ENCODE measurements at places on chromosomes 7 and 10.

DNA sequence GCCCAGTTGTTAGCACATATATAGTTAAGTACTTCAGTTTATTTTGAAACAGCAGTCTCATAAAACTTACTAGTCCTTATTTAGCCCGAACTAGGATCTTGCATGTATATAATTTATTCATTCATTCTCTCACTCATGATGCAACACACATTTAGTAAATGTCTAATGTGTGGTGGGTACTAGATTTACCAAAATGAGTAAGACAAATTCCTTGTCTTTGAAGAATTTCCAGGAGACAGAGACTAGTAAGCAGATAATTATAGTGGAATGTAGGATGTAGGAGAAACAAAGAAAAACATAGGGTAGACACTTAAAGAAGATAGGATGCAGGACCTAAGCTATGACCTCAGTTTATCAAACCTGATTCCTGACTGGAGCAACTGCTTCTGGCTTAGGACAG, 120.2 kb upstream of the AMPH start:
- no peak for DNase-seq

GRCh38 chr10:4066581-4067390, 281.8 kb upstream of the KLF6 start:
- no peak for DNase-seq

DNA sequence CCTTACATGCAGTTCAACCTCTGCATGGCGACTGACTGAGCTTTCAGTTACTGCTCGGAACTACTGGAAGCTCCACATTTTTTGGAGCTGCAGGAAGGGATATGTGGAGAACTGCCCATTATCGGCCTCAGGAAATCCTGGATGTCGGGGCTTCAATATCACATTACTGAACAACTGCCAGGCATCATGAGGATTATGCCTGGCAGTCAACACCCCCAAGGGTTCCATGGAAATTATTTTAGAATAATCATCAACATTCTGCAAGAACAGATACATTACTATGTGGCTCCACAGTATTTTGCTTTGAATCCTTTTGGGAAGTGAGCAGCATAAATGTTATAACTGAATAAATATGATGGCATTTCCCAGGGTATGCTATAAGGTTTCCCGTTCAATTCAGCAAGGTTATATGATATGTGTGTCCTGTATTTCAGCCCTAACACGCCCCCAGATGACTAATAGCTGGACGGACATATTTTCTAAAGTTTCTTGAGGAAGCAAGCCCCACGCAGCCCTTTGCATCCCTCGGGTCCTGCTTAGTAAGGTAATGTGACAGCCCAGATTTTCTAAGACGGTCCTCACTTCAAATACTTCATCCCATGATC, 53.0 kb upstream of the OPALIN start:
- DNase-seq, result no peak

GRCh38 chr7:130114776-130115175, 44.4 kb downstream of the KLHDC10 start:
- no peak for DNase-seq

GRCh38 chr7:158707610-158708009, 3.0 kb upstream of the NCAPG2 start:
- DNase-seq, result no peak

- DNase-seq, result no peak
Observed at GRCh38 chr10:53088961-53089360, 316.4 kb upstream of the MBL2 start.

- DNase-seq, result no peak
Observed at GRCh38 chr10:71920540-71921323, 43.5 kb upstream of the CHST3 start.

GRCh38 chr7:76343294-76343930, 15.4 kb downstream of the YWHAG start:
- no peak for DNase-seq

GRCh38 chr10:57849691-57850357, 417.9 kb downstream of the IPMK start:
- no peak for DNase-seq

GRCh38 chr10:86730227-86730626, 26.2 kb upstream of the BMPR1A start:
- DNase-seq, result no peak

DNA sequence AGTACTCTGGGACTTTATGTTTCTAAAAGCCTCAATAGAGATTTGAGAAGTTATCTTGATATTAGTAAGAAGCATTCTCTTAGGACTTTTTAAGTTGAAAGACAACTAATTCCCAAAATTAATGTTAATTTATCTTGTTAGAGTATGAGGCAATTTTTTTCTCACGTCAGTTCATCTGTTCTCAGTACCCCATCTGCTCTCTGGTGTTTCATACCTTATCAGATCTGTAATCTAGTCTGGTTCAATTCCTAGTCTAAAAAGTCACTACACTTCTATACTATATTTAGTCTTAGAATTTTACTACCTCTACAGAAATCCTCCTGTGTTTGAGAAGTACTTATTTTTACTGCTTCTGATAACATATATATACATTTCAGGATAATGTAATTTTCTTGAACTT, 66.1 kb downstream of the LRGUK start:
- no peak for DNase-seq

- no peak for DNase-seq
Observed at GRCh38 chr10:101222683-101223273, 6.5 kb downstream of the LBX1 start.

GRCh38 chr10:8379906-8380832, 325.7 kb downstream of the GATA3 start:
- DNase-seq, result no peak

DNA sequence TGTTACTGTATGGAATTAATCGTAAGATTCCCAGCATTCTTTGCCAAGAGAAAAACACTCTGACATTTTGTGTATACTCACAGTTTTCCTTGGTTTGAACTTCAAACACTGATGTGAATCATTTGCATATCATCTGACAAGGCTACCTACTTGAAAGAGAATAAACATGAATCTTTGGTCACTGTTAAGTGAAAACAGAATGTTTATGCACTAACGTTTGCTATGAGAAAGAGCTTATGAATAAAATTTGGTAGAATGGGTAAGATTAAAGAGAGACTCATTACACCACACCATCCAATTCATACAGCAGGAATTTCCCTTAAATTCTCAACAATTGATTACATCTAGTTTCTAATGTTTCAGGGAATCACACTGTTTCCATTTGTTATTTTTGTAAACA, 46.6 kb downstream of the MACC1 start:
- no peak for DNase-seq

DNA sequence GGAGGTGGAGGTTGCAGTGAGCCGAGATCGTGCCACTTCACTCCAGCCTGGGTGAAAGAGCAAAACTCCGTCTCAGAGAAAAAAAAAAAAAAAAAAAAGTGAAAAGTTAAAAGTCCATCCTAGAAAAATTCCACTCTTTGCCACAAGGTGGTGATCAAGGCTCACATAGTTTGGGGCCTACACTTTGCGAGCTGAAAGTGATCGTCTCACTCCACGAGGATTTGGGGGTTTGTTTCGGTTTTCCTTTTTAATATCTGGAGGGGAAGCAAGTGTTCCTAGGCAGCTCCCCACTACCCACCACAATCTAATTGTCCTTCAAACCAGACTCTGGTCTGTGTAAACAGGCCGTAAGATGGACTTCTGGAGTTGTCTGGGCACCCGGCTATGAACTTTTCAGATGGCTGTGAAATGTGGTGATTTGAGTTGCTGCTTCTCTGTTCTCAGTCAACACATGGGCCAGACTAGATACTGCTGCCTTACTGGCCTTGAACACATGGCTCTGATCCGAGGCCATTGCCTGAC, 27.1 kb downstream of the PRLHR start:
- DNase-seq, result peak; percentile 6

GRCh38 chr7:127751062-127751461, 99.1 kb downstream of the SND1 start:
- DNase-seq, result no peak

GRCh38 chr7:55504093-55504859, 68.0 kb downstream of the VOPP1 start:
- no peak for DNase-seq

DNA sequence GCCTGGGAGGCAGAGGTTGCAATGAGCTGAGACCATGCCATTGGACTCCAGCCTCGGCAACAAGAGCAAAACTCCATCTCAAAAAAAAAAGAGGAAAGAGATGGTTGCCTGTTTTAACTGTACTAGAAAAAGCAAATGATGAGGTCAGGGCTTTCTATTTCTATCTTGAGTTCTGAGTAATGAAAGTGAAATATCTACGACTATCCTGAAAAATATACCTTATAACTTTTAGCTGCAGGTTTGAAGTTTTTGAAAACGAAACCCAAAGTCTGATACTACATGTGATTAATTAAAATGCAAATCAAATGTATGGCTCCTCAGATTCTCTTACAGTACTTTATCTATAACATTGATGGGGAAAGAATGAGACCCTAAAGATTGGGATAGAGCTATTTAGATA, 636.2 kb upstream of the LRRN3 start:
- no peak for DNase-seq

DNA sequence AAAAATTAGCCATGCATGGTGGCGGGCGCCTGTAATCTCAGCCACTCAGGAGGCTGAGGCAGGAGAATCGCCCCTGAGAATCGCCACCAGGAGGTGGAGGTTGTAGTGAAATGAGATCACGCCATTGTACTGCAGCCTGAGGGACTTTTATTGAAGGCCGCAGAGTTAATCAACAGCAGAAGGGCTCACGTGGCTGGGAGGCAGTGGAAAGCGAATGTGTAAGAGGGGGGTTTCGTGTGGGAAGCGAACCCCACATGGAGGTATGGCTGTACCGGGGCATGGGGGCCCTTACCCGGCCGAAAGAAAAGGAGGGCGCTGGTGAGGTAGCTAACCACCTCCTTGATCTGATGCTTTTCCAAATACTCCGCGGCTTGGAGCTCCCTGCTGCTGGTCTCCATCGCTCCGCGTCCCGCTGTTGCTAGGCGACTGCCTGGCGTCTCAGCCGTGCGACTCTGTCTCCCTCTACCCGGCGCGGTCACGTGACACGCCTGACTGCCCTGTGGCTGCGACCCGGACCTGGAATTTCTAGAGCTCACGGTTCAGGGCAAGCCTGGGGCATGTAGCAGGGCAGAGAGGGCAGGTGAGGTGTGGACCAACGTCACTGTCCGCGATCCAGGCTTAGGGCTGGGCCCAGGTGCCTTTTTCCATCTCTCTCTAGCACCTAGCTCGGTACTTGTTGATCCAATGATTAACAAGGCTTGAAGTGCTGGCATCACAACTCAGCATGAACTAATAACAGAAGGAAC, at the start of gene EFCAB10:
EFCAB10 (minus strand) TSS at position 428 of the 746 bp plus-strand sequence; CDS start at position 398, 30 bp downstream.
- DNase-seq, result peak; percentile 4

GRCh38 chr7:152967958-152968357, 208.4 kb downstream of the ACTR3B start:
- no peak for DNase-seq
